ENCODE measurements at places on chromosomes 2 and 18.

DNA sequence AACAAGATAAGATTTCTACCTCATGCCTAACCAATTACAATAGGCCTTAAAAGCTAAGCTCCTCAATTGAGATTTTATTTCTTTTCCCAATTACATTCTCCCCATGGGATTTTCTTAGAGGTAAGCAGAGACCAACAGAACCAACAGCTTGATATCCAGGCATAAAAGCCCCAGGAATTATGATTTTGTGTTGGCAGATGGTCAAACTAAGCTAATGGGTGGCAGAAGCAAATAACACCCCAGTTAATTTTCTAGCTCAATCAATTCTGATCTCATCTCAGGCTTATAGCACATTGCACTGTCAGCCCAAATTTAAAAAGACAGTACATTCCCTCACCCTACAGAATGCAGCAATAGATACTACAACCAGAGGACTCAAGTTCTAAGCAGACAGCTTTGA is 156.4 kb downstream of the NRXN1 start:
- DNase-seq: no peak

DNA sequence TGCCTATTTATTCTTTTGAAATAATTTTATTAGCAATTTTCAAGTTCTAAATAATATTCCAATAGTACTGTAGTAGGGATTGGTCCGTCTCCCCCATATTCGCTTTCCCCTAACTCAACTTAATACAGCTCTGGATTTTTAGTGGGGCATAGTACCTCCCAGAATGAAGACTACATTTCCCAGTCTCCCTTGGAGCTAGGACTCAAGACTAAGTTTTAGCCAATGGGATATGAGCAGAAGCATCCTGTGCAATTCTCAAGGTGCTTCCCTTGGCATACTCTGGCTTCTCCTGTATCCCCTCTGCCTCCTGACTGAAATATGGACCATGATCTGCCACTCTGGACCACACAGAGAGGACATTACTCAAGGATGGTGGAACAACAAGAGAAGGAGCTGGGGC is 24.1 kb downstream of the ST3GAL5 start:
- DNase-seq: no peak

- no peak for DNase-seq
These were observed 216.3 kb downstream of the BCL11A start for GRCh38 chr2:60337142-60337497.

DNA sequence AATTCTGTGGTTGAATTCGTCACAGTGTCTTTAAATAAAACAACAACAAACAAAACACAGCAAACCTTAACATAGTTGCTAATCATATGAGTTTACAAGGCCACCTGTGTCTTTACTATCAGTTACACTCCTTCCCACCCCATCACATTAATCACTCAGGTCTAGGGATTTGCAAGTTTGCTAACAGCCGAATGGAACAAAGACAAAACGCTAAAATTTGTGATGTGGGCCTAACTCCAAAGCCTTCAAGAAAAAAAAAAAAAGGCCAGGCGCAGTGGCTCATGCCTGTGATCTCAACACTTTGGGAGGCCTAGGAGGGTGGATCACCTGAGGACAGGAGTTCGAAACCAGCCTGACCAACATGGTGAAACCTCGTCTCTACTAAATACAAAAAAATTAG is 566 bp upstream of the POLI start:
- DNase-seq: no peak

DNA sequence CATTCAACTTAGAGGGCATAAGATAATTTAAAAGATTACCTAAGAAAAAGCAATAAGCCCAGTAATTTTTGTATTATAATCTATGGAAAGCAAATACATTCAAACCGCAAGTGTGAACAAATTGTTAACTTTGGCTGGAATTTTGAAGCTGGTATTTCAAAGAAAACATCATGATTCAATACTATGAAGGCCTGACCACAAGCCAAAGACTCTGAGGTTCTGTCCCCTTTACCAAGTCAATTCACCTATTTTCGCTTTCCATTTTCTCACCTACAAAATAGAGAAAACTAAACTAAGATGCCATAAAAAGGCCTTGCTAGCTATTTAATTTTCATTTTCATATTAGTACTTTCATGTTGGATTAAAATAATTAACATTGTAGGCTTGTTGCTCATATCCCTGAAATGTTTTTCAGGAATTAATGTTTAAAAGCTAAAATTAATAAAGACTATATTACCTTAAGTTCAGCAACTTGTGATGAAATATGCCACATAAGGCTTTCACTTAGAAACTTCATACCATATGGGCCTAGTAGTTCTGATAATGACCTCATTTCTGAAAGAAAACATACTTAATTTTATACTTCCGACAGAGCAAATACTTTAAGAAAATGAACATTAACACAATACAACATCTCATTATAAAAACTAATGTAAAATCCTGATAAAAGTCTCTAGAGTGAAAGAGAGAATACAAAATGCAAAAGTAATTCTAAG is 85.7 kb upstream of the FRZB start:
- no peak for DNase-seq

- no peak for DNase-seq
These were observed 70.7 kb downstream of the MYOM1 start for GRCh38 chr18:3148930-3149535.

Data from iPS DF 19.7 (cell line).